ENCODE measurements at places on chromosomes 7 and 10.
A peak's percentile ranks its signal among the peaks of the same experiment; 100 is the strongest.

- DNase-seq = no peak
Measured at GRCh38 chr10:110141871-110142635, 65.4 kb upstream of the MXI1 start.

DNA sequence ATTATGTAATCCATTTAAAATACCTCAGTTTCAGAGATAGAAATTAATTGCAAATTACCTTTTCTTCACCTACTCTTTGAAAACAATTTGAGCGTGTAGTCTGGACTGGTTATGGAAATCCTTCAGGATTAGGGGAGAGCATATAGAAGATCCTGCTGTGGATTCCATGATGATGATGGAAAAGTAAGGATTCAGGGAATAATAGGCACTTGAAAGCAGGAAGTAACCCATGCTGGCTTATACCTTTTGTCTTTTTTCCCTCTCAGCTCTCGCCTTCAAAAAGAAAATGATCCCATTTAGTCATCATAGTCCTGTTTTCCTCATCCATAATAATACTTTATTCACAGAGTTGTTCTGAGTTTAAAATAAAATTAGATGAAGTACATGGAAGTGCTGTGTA lies 4.4 kb downstream of the HBP1 start:
- DNase-seq = no peak

DNA sequence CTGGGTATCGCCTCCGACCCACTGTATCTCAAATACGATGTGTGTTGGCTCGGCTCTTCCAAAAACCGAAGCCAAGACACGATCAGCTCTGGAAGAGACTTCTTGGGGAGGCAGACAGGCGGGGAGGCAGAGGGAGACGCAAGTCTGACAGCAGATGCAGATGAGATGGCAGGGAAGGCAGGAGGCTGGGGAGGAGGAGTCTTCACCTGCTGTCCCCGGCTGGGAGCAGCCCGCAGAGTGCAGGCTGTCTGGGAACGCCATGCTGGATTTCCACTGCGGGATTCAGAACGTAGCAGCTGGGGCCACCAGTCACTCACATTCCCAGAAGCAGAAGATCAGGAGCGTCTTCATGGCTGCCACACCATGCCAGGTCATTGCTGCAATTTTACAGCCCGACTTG lies 29.4 kb downstream of the CTBP2 start:
- DNase-seq = no peak

- DNase-seq = no peak
Measured at GRCh38 chr7:18119985-18120384, 92.3 kb upstream of the PRPS1L1 start.

- DNase-seq = peak; percentile 35
Measured at GRCh38 chr10:8137272-8137681, 82.8 kb downstream of the GATA3 start.

GRCh38 chr7:23024454-23024853 lies 10.5 kb upstream of the HYCC1 start:
- no peak for DNase-seq

DNA sequence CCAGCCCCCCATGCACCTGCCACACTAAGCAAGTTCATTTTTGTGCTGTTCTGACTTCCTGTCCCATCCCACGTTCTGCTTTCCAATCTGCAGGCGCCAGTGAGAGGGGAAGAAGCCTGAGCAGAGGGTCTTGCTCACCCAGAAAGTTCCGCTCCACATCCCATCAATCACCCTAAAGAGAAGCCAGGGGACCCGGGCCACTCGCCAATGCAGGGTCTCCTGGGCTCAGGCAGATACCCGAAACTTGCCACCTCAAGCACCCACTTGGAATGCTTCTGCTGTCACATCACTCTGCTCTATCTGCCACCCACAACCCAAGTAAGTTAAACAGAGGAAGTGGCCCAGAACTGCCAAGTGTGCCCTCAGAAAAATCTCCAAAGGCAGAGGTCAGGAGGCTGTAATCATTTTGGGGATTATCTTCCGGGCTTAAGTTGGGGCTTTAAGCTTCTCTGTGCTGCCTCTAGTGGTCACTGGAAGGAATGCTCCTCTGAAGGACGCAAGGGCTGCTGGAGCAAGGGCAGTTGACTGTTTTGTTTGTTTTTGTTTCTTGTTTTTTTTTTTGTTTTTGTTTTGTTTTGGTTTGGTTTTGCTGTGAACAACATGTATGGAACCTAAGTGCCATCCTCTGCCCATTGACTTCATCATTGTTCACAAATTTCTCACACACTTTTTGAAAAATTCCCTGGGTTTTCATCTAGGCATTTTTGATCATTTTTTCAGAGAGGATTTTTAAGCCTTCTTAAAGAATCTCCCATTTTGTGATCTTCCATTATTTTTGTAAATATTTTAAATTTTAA lies 25.5 kb downstream of the PRR15 start:
- no peak for DNase-seq

DNA sequence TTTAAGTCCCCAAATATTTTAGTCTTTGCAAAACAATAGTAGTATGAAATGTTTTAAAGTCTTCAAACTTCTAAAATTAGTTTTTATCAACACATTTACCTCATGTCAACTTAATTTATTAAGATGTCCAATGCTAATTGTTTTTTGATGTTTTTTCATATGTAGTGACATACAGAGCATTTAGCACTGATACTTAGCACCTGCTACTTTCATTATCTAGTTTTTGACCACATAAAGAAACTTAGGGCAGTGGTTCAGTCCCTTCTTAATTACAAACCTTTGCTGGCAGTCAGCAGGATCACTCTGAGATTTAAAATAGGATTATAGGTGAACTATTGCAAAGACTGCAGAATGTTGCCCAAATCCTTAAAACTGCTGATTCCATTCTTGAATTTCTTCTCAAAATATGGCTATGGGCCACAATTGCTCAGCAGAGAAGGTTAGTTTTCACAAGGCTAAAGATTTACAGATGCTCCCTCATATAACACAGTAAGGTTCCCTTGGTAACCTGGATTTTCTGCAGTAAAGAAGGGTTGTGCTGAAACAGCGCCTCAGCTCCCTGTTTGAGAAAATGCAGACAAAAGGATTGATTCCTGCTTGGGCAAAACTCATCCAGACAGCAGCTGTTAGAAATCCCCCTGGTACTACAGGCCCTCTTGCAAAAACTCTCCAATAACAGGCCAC lies 3.4 kb downstream of the GPR85 start:
- DNase-seq = no peak

DNA sequence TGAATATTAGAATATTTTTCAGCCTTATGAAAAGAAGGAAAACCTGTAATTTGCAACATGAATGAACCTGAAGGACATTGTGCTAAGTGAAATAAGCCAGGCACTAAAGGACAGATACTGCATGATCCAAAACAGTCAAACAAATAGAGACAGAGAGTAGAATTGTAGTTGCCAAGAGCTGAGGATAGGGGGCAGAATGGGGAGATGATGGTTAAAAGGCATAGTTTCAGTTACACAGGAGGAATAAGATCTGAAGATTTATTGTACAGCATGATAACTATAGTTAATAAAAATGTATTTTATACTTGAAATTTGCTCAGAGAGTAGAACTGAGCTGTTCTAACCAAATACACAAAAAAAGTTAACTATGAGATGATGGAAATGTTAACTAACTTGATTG lies 149.0 kb upstream of the TMEM106B start:
- DNase-seq = no peak

DNA sequence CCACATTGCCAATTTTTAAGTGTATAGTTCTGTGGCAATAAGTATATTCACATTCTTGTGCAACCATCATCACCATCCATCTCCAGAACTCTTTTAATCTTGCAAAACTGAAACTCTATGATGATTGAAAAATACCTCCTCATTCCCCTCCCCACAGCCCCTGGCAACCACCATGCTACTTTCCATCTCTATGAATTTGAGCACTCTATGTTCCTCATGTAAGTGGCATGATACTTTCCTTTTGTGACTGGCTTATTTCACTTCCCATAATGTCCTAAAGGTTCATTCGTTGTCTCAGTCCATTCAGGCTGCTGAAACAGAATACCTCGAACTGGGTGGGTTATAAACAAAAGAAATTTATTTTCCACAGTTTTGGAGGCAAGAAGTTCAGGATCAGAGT lies 23.4 kb upstream of the EGR2 start:
- no peak for DNase-seq

- no peak for DNase-seq
Measured at GRCh38 chr10:654647-654996, 34.8 kb downstream of the DIP2C start.

- DNase-seq = no peak
Measured at GRCh38 chr7:55569269-55569663, 3.0 kb downstream of the VOPP1 start.

DNA sequence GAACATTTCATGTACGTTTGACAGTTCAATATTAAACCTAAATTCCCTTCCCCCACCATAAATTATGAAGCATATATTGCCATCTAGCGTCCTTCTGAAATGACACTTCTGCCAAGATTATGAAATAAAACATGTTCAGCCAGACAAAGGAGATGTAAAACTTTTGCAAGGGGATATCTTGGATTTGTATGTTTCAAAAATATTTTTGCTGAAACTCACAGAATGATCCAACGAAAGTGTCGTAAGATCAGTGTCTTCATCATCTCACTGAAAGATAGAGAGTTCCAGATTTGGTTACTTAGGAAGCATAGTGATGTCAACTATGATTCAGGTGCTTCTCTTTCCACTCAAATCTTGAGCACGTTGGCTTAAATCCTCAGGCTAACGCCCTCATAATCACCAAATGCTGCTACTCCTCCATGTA lies 904.3 kb downstream of the XPNPEP1 start:
- no peak for DNase-seq

- DNase-seq = no peak
Measured at GRCh38 chr7:112067200-112067599, 139.0 kb downstream of the DOCK4 start.

DNA sequence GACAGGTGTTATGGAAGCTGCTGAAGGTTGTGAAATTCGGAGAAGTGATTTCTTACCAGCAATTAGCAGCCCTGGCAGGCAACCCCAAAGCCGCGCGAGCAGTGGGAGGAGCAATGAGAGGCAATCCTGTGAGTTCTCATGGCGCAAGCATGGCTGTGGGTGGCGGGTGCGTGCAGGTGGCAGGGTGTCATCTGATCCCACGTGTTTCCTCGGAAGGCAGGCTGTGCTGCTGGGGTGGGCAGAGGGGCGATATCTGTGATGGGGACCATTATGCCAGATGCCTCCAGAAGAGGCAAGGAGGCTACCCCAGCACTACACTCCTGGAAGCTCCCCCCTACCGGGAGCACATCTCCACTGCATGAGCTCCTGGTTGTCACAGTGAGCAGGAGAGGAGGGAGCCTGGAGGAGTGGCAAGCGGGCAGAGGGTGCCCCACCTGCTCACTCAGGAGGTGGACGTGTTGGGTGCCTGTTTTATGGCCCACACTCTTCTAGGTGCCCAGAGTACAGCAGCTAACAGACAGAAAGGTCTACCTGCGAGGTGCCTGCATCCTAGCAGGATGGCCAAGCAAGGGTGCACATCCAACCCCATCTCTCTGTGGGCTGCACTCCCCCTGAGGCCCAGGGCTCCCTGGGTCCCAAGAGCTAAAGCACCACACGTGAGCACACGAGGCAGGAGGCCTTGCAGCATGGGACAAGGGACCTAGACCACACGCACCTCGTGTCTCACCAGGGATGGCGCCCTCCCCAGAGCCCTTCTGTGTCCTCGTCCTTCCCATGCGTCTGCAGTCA lies 204.7 kb downstream of the EBF3 start:
- DNase-seq = no peak

DNA sequence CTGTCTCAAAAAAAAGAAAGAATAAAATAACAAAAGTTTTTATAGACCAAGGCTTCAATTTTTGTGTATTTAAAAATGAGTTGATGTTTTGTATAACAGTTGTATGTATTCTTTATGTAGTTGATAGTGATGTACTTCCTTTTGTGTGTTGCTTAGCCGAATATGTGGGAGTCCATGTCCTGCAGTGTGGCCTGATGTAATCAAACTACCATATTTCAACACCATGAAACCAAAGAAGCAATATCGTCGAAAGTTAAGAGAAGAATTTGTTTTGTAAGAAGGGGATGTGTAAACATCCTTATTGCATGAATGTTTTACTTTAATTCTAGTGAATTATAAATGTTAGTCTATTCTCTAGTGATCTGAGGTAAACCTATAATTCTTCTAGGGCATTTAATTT lies 56.6 kb downstream of the MPLKIP start:
- no peak for DNase-seq

GRCh38 chr10:101941871-101942270 lies 98.3 kb upstream of the KCNIP2 start:
- DNase-seq = no peak

DNA sequence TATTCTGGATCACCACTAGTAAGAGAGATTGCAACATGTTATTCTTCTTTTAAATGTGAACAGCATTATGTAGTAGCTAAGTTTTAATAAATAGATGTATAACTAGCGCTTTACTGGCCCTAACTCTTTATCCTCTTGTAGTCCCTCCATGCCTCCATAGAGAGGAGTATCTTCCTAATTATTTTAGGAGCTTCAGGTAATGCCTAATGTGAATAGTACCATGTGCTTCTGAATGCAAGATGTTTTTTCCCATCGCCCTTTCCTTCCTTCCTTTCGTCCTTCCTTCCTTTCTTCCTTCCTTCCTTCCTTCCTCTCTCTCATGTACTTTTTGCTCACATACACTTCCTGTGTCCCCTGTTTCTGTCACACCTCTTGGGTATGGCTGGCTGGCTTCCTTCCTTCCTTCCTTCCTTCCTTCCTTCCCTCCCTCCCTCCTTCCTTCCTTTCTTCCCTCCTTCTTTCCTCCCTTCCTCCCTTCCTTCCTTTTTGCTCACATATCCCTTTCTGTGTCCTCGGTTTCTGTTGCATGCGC lies 290.7 kb downstream of the HDAC9 start:
- DNase-seq = no peak

DNA sequence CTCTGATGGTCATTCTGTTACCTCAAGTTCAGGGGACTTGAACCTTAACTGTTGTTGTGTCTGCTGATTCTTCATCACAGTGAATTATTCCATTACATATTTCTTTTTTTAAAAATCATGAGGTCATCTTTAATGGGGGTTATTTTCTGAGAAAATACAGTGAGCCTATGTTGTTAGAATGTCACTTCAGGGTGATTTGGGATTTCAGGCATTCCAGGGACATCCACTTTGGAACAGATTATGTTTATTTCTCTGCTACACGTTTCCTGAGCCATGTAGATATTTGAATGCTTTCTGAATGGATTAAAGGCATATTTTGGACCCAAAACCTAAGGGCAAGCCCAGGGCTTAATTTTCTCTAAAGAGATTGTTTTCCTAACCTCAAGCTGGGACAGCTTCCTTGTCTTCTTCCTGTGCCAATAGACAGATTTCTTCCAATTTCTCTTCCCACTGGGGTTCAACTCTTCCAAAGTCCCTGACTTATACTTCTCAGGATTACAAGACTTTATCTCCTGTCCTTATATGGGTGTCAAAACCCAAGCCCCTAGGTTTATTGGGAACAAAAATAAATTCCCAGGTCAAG lies 271.7 kb downstream of the ARHGAP12 start:
- DNase-seq = no peak

- DNase-seq = no peak
Measured at GRCh38 chr10:69232736-69233480, 12.8 kb downstream of the HKDC1 start.

DNA sequence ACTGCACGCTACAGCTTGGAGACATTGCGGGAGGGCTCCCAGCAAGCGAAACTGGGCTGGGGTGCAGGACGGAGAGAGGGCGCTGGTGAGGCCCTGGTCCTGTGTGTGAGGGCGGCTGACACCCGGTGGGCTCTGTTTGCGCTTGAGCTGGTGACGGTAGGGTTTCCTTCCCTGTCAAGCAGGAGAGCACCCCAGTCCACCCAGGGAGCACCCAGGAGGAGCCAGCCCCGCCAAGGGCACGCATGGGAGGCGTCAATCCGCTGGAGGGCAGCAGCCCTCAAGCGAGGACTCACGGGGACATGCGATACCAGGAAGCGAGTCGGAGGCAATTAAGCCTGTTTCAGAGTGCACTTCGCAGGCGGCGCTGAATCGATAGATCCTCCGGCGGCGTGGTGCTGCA lies 109.4 kb downstream of the MAD1L1 start:
- no peak for DNase-seq

All from stimulated activated CD4-positive, alpha-beta T cell treated with anti-CD3 and anti-CD28 coated beads, Interleukin-12 subunit alpha, Interleukin-12 subunit beta, amount 100 ng/mL, for 24 hours (primary cell).